ENCODE measurements at places on chromosomes 11 and 22.

DNA sequence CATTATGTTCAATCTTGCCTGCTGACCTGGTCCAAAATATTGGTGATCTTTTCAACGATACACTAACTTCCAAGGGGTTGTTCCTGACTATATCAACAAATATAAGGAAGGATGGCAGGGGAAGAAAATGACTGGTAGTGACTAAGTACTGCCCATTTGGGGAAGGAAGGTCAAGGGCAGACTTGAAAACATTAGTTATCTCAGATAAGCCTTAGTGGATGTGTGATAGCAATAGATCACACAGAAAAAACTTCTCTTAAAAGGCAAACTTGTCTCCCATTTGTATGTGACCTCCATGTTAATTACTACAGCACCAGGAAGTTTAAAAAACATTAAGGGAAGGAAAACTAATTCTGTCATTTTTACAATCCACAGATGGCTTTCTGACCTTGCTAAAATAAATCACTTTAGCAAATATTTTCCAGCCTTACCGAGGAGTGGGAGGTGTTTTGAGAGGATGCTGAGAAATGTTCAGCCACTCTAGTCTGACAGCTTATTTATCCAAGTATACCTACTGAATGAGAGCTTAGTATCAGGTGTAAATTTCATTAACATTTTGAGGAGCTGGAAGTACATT, 88.2 kb upstream of the DDI1 start:
- no peak for DNase-seq

DNA sequence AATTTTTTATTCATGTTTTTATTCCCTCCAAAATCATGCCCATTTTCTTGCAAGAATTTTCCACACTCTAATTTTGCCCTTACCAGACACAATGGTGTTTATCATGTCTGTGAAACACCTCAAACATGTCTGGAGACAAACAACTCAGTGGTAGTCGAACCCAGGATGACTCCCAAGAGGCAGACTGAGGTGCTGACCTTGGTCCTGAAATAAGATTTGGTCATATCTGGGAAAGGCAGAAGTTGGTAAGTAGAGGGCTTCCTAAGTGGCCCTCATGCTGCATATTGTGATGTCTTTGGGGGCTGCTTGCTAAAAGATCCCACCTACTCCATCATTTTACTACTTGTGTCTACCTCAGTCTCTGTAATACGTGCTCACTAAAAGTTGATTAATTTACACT, 369.4 kb upstream of the ISX start:
- no peak for DNase-seq

DNA sequence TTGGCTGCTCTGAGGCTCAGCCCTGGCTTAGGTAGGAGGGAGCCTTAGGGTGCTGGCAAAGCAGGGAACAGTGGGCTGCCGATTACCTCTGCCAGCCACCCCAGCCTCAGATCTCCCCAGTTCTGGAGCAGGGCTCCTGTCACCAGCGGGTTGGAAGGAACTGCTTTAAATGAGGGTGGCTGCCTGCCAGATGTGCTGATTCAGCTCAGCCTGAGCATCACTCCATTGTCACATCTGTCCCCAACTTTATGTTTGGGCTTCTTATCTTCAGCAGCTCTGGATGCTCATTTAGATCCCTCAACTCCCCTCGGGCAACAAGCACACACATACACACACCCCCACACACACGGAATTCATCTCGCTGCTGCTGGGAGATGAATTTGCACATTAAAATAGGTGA, 16.9 kb upstream of the ANKK1 start:
- DNase-seq = no peak

- DNase-seq = no peak
Measured at GRCh38 chr11:66857234-66857926, 516 bp downstream of the LRFN4 start.

DNA sequence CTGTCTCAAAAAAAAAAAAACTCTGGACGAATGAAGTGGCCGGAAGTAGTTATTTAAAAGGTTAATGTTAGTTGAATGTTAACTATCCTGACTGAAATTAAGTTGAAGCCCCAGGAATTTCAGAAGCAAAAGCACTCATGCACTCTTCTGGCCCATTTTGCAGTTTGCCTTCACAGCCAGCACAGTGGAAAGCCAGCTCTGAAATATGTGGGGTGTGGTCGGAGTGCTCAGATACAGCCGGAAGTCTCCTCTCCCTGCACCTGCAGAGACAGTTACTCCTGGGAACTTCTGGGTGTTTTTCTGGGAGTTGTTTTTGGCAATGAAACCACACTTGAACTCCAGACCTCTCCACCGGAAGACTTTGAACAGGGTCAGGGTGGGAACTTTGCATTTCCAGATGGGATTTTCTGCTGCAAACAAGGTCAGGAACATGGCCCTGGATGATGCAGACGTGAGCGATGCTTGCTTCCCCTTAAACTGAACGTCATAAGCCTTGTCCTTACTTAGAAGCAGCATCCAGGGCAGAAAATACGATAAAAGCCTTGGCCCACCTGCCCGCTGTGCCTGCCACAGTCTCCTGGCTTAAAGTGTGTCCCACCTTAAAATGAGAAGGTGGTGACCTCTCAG, 21.5 kb upstream of the CABP2 start:
- DNase-seq = no peak

DNA sequence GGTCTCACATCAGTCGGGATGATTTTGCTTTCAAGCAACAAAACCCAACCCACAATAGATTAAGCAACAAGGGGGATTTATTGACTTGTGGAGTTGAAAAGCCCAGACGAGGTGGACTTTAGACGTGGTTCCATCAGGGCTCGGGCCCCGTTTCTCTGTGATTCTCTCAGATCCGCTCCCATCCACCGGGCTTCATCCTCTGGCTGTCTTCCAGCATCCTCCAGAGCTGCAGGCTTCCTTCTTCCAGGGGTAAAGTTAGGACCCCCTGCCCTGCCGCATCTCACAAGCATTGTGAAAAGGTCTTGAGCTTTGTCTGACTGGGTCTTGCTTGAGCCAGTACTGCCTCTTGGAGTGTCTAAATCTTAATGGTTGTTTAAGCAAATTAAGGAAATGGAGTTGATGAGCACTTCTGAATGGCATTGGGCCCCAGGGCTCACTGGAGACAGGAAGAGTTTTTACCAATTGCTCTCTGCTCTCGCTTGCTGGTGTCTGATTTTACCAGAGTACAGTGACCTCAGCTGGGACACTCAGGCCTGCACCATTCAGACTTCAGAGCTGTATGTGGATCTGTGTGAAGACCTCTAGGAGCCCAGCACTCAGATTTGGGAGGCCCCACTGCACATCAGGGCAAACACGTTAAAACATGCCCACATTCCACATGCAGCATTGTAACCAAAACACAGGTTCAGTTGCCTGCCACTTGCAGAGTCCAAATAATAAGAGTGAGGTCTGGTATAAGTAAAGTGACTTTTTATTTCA, 13.5 kb upstream of the FTH1 start:
- peak; percentile 28 for DNase-seq

DNA sequence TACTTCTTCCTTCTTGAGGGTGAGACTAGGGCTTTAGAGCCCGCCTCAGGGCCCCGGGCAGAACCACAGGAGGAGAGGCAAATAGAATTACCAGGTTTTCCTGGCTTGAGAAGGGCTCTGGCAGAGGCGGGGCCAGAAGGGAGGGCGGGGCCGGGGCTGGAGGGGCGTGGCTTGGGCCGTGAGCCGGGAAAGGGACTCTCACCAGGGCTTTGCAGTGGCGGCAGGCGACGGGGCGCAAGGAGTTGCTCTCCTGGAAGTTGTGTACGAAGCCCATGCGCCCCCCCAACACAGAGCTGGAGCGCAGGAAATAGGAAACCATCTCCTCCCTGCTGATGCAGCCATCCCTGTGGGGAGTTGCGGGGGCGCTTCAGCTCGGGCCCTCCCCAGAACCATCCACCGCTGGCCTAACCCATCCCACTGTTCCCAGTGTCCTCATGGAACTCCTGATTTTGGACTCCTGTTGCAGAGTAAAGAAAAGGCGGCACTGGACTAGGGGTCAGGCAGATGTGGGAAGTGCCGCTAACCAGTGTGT, 6.9 kb upstream of the NRXN2 start:
- no peak for DNase-seq

DNA sequence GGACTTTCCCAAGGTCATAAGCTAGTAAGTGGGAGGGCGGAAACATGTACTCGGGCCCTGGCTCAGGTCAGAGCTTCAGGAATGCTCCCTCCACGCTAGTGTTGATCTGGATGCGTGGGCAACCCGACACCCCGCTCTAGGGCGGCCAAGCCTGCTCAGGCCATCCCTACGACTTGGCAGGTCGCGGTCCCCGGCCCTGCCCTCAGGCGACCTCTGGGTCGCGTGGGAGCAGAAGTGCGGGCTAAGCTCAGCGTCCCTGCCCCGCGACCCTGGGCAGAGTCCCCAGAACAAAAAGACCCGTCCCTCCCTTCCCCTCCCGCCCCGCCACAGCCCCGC, 781 bp upstream of the TEF start:
- no peak for DNase-seq

GRCh38 chr11:120547811-120548681, 36.5 kb downstream of the GRIK4 start:
- DNase-seq = peak; percentile 37

- DNase-seq = no peak
Measured at GRCh38 chr11:76239483-76240160, 33.3 kb upstream of the WNT11 start.

DNA sequence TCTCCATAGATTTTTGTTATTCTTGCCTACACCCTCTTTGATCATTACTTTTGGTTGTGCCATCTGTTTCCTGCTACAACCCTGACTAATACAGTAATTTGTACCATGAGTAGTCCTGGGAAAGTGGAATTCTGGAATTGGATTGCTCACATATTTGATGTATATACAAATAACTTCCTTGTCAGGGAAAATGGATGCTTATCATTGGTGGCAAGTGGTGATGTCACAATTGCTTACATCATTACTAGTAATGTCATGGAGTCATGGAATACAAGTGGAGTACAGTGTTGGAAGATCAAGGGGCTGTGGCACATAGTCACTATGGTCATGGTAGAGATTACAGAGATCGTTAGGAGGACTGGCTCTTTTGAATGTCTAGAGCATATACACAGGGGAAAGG, 24.4 kb downstream of the AASDHPPT start:
- DNase-seq = no peak

DNA sequence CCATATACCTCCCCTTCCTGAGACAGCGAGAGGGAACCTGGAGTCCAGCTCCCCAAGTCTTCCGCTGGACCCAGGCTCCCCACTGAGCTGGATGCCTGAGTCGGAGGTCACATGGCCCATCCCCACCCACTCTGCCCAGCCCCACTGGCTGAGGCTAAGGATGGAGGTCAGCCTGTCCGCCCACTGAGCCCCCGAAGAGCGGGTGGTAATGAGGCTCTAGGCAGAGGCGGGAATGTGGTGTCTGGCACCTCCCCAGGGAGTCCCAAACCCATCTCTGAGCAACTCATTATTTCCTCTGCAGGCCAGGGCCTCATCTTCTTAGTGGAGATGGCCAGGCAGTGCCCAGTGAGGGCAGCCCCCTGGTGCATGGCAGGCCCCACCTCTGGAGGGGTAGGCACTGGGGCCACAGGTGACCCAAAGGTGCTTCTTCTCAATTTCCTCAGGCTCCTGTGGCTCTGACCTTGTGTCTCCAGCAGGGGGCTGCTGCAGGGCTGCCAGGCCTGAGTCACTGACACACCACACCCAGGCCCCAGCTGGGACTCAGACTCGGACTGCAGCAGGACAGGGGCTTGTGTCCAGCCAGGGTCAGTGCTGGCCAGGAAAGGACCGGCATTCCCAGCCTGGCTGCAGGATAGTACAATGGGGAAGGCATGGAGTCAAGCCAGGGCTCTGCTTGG, 10.2 kb upstream of the PDE2A start:
- DNase-seq = no peak

DNA sequence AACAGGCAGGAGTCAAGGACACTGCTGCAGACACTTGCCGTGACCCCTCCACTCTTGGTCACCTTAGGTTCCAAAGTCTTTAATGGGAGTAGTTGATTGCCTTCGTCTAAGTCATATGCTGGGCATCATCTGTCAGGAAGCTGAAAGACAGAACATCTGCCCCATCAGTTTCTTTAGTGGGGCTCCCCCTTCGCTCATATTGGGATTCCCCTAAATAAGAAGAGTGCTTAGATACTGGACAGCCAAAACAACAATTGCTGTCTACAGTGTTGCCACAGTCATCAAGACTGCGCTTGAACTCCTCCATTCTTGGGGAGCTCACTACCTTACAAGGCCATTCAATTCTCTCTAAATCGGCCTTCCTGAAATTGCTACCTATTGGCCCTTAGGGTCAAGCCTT, 58.5 kb downstream of the UBASH3B start:
- DNase-seq = no peak

- no peak for DNase-seq
Measured at GRCh38 chr11:79198898-79199250, 242.0 kb downstream of the TENM4 start.

- no peak for DNase-seq
Measured at GRCh38 chr11:84963240-84963639, 663.9 kb downstream of the DLG2 start.

DNA sequence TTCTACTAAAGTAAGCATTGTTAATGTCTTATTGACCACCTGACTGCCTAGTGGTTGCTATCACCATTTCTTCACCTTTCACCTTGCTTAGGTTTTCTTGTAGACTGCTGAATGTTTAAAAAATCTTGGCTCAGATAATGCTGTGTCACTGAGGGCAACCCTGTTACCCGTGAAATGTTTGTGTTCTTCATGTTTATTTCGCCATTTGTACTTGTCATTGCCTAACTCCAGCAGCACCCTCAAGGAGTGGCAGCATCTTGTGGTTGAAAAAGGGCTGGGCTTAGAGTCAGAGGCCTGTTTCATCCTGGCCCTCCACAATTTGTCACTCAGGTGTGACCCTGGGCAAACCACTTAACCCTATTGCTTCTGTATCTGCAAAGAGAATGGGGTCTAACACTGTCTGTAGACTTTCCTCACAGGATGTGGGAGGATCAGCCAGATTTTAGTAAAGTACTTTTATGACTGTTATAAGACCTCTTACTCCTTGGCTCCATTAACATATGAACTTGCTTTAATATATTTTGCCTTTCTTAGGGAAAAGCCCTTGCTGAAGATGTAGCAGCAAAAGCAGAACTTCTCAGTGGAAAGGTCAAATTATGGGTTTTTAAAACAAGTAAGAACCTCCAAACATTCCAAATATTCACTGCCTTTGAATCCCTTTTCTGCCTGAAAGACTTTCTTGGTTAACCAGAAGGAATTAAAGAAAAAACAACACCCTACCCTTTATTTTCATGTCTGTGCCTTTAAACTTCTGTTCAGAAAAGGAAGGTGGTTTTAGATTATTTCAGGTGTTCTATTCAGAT, 154.5 kb upstream of the C11orf87 start:
- no peak for DNase-seq

- DNase-seq = no peak
Measured at GRCh38 chr11:123585206-123585605, 69.2 kb downstream of the SCN3B start.

- peak; percentile 19 for DNase-seq
Measured at GRCh38 chr11:73972620-73973449, 9.8 kb downstream of the UCP2 start.

DNA sequence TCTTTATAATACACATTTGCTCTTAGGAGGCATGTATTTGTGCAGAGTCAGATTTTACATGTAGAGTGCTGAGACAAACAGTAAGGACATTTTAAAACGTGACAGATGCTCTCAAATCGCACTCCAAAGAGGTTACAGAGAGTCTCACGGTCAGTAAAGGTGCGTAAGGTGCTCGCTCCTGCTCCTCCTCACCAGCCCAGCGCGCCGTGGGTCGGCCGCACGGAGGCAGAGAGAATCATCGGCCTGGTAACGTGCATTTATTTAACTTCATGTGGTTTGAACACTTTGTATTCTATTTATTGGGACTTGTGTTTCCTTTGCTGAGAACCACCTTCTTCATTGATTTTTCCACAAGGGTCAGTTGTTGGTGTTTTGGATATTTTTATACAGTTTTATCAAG, 900.1 kb downstream of the BRD1 start:
- DNase-seq = no peak

- no peak for DNase-seq
Measured at GRCh38 chr22:37309211-37310074, 27.1 kb downstream of the CYTH4 start.
